ENCODE measurements at places on chromosomes 7 and 10.

- DNase-seq = no peak
Measured at GRCh38 chr7:88455696-88456095, 149.0 kb upstream of the STEAP4 start.

DNA sequence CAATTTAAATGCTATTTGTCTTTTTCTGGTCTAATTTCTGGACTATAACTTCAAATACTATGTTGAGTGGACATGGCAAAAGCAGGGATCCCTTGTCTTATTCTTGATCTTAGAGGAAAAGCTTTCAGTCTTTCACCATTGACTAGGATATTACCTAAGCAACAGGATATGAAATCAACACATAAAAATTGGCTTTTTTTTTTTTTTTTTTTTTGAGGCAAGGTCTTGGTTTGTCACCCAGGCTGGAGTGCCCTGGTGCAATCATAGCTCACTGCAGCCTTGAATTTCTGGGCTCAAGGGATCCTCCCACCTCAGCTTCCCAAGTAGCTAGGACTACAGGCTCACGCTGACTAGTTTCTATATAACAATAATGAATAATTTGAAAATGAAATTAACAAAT lies 90.8 kb downstream of the JMJD1C start:
- no peak for DNase-seq

DNA sequence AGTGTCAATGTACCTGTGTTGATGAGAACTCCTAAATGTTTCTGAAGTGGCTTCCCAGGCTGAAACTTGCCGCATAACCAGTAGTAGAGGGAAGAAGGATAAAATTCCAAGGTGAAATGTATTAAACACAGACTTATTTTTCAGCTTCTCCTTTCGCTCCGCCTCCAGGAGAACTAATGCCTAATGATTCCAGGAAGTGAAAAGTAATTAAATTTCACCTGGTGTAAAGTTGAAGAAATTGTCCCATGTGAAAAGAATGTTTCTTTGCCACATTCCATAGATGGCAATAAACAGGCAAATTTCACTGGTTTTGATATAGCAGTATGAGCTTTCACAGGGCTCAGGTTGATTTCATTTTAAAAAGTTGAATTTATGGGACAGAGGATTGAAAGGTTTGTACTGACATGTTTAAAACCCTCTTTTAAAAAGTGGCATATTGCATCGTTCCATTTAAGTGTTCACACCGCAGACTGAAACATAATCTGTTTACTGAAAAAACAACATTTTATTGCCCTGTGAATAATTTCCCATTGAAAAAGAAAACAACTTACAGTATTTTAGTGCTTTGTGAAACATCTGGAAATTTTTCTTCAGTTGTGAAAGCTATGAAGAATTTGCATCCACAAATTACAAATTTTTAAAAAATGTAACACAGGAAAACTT lies 453.4 kb upstream of the NFE2L3 start:
- DNase-seq = no peak

- DNase-seq = no peak
Measured at GRCh38 chr10:101506829-101507661, 81.0 kb downstream of the POLL start.

- no peak for DNase-seq
Measured at GRCh38 chr7:87528730-87529129, 53.2 kb upstream of the ABCB4 start.

DNA sequence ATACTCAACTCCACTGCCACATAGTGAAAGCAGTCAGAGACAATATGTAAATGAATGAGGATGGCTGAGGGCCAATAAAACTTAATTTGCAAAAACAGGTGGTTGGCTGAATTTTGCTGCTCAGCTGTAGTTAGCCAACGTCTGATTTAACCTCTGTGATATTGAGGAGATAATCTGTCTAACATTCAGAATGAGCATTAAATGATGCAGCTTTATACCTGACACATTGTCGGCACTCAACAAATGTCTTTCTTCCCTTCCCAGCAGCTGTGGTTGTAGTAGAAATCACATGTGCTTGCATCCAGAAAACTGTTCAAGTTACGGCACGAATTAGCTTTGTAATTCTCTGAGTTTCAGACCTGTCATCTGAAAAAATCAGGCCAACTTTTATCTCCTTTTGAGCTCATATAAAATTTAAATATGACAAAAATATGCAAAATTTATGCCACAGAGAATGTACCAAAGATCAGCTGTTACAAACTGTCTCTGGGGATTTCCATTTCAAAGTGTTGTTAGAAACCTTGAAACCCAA lies 1239.7 kb downstream of the GATA3 start:
- DNase-seq = no peak

- no peak for DNase-seq
Measured at GRCh38 chr7:128701062-128701785, 29.1 kb downstream of the GARIN1A start.

- DNase-seq = no peak
Measured at GRCh38 chr7:31986878-31987518, 83.2 kb downstream of the PDE1C start.

GRCh38 chr7:2508327-2509215 lies 11.0 kb upstream of the LFNG start:
- DNase-seq = peak; percentile 88

DNA sequence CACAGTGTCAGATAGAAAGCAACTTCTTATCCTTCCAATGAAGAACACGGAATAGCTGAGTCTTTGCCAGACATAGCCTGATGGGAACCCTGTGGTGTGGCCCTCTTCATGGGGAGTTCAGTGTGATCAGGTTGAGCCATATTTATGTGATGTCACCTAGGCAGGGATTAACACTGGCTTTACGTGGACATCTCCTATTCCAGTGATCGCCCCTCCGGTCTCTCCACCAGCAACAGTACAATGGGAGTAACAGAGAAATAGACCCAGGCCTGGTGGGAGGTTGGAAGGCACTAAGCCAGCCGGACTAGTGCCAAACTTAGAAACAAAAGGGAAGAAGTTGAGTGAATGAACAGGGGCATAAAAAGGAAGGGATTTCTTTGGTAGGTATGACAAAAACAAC lies 358.1 kb downstream of the PRPF18 start:
- DNase-seq = no peak

DNA sequence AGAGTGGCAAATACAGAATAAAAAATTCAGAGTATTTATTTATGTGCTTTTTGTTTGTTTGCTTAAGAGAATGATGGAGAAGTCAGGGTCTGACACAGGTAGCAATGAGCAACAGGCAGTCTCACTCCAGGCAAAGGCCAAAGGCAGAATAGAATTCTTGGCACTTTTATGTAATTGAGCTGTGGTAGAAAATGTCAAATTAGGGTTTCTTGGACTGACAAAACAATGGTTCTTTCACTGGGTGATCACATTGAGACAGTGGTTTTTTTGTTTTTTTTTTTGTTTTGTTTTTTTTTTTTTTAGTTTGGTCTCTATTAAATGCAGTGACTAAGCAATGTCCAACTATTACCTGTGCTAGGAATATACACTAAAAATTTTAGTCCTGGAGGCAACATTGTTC lies 27.4 kb downstream of the POM121L12 start:
- no peak for DNase-seq

GRCh38 chr7:112421666-112422486 lies 28.4 kb upstream of the IFRD1 start:
- no peak for DNase-seq

- DNase-seq = no peak
Measured at GRCh38 chr7:155864271-155864985, 52.2 kb upstream of the SHH start.

GRCh38 chr7:6654842-6655610 lies 17.9 kb downstream of the ZNF316 start:
- DNase-seq = no peak

DNA sequence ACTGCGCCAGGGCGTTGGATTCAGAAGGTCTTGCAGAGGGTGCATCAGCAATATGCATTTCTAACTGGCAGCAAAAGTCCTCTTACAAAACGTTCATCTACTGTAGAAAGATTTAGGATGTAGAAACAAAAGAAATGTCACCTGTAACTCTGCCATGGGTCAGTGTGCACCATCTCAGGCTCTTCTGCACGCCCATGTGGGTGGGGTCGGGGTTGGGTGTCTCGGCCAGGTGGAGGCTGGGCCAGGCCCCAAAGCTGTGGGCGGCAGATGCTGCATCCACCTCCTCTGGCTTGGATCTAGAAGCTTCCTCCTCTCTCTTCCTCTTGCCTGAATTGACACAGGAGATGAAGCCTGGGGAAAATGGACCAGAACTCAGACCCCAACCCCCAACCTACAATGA lies 111.3 kb upstream of the PPP2R2D start:
- DNase-seq = no peak

- DNase-seq = no peak
Measured at GRCh38 chr7:150904011-150904909, 51.9 kb downstream of the AOC1 start.

DNA sequence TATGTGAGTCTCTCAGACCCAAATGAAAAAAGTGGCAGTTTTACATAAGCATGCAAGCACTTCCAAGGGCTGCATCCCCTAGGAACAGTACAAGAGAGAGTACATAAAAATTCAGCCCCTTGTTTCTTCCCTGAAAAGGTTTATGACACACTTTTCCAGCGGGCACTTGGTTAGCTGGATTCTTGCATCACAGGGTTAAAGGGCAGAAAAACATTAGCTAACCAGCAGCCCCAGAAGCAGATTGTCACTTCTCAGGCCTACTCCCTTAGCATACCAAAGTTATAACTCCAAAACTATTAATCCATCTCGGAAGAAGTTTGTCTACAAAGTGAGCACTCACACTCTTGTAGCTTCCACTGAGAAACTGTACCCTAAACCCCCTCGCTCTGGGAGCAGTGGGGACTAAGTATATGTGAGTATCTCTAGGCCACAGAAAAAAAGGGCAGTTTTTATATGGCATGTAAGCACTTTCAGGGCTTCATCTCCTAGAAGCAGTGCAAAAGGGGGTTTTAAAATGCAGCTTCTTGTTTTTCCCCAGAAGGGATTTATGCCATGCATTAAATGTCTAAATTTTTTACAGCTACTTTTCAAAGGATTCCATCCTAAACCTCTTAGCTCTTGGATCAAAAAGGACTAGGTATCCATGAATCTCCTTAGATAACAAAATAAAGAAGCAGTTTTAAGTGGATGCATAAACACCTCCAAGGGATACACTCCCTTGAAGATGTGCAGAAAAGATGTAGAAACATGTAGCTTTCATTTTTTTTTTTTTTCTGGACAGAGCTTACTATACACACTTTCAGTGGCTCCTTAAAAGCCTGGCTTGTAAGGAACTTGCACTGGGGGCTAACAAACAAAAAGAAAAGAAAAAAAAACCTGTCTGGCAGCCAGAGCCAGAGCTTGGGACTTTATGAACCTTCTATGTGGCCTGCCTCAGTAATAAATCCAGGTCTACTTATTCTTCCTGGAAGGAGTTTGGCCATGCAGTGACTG lies 956.7 kb downstream of the CCSER2 start:
- no peak for DNase-seq

- no peak for DNase-seq
Measured at GRCh38 chr7:134565643-134566136, 16.8 kb downstream of the AKR1B15 start.

- DNase-seq = no peak
Measured at GRCh38 chr10:118557946-118558345, 37.5 kb downstream of the PRLHR start.

- DNase-seq = no peak
Measured at GRCh38 chr10:29617880-29618340, 16.9 kb downstream of the SVIL start.
